NCI-H1930 (cell line): ENCODE measurements at places on chromosomes 11 and 22.

DNA sequence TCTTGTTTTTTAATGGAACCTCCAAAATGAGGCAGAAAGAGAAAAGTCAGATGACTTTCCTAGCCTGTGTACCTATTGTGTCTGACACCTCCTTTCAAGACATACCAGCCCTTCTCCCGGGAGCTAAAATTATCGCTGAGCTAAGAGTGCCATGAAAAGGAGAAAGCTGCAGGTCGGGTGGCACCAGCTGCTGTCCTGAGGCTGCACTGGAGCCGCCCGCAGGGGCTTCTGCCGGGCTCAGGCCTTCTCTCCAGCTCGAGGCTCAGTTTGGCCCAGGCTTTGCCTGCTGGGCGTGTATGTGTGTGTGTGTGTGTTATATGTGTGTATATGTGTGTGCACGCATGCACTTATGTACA is 27.7 kb upstream of the RAB1B start:
- no peak for DNase-seq

- DNase-seq, result no peak
Measured at GRCh38 chr11:1793081-1793480, 29.4 kb upstream of the CTSD start.

DNA sequence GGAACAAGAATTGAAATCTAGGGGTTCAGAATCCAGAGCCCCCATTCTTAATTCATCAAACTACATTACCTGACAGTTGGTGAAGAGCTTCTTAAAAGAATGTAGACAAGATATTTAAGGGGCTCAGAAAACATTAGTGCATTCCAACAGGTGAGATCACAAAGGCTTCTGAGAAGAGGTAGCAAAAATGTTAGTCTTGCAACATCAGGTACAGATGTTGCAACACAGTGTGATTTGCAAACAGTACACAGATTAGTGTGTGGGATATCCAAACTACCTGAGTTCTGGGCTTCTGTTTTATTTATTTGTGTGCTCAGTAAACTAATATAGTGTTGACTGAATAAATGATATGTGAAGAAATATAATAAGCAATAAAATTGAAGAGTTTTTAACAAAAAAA is 11.8 kb downstream of the CASP4 start:
- no peak for DNase-seq

- no peak for DNase-seq
Measured at GRCh38 chr22:39173050-39173706, 20.7 kb upstream of the CBX7 start.

DNA sequence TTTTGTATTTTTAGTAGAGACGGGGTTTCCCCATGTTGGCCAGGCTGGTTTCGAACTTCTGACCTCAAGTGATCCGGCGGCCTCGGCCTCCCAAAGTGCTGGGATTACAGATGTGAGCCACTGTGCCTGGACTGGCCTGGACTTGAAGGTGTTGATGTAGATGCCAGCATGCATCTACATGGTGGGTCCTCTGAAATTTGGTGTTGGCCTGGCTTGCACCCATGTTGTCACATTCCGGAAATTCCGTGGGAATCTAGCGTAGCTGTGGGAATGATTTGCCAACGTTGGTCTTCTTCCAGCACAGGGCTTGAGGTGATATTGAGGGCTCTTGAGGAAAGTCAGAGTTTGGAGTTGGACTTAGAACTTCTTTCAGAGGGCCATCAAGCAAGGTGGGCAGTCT is 6.5 kb downstream of the PACS1 start:
- DNase-seq, result no peak
